Activated gamma-delta T cell treated with Interleukin-2 at 50 U/mL for 16 hours (primary cell): ENCODE measurements at places on chromosomes 6 and 20.

DNA sequence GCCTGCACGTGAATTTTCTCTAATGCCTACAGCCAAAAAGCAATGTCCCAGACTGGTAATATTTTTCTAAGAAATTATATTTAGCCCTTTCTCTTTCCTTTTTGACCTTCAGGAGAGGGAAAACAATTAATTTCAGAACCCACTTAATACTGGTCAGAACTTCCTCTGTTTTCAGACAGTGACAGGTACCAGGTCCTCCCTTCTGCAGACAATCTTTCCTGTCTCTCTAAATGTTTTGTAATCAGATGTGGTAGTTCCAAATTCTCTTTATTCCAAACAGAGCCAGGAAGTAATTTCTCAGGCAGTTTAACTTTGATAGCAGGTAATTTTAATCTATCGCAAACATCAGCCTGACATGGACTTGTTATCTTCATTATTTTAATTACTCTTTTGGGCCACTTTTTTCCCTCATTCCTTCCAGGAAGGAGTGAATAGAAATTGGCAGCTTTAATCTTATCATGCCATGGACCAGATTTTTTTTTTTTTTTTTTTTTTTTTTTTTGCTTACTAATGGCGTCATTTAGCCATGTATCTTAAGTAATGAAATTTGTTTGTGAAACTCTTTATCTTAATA lies 348.6 kb upstream of the SOX4 start:
- DNase-seq, result no peak

DNA sequence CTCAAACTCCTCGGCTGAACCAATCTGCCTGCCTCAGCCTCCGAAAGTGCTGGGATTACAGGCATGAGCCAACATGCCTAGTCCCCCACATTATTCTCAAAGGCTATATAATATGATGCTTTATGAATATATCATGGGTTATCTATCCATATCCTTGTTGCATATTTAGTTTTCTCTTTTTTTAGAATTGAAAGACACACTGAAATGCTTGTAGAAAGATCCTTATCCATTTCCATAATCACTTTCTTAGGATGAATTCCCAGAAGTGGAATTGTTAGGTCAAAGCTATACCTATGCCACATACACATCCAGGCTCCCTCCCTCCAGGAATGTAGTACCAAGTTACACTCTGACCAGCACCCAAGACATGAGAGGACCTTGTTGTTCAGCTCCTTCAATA lies 2.5 kb upstream of the ARFGEF3 start:
- DNase-seq, result no peak

DNA sequence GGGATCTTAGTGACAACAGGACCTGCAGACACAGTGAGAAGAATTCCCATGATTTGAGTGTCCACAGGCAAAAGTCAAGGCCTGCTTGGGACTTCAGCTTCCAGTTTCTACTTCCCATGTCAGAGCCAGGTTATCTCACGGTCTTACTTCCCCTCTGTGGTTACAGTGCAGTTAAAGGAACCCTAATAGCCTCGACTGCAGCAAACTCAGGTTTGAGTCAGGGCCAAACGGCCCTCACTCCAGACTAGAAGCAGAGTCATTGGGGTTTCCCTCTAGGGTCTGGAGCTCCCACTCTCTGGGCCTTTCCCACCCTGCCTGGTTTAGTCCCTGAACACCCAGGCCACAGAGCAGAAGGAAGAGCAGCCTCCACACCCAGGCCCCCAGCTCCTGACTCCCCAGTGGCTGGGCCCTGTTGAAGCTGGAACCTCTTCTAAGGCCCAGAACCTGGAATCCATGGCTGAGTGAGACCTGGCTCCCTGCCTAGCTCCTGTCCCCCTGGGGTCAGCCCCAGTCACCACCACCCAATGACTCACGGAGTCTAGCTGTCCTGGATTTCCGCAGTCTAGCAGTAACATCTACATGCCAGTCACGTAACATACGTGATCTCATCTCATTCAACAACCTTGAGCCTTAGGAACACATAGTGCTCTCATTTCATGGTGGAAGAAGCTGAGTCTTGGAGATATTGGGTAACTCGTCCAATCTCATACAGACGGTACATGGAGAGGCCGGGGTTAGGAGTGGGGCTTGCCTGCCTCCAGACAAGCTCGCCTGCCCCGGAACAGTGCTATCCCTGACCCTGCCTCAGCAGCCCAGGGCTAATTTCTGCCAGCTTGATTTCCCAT lies 9.2 kb upstream of the GHRH start:
- no peak for DNase-seq

- DNase-seq, result no peak
These were observed 22.2 kb downstream of the C20orf203 start for GRCh38 chr20:32651537-32651936.

- DNase-seq, result no peak
These were observed 302.0 kb upstream of the PLCB4 start for GRCh38 chr20:8766868-8767390.

DNA sequence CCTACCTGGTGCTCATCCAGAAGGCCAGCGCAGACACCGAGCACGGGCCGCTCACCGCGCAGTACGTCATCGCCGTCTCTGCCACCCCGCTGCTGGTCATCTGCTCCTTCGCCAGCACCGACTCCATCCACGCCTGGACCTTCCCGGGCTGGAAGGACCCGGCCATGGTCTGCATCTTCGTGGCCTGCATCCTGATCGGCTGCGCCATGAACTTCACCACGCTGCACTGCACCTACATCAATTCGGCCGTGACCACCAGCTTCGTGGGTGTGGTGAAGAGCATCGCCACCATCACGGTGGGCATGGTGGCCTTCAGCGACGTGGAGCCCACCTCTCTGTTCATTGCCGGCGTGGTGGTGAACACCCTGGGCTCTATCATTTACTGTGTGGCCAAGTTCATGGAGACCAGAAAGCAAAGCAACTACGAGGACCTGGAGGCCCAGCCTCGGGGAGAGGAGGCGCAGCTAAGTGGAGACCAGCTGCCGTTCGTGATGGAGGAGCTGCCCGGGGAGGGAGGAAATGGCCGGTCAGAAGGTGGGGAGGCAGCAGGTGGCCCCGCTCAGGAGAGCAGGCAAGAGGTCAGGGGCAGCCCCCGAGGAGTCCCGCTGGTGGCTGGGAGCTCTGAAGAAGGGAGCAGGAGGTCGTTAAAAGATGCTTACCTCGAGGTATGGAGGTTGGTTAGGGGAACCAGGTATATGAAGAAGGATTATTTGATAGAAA lies 2.0 kb downstream of the SLC35D3 start:
- no peak for DNase-seq

DNA sequence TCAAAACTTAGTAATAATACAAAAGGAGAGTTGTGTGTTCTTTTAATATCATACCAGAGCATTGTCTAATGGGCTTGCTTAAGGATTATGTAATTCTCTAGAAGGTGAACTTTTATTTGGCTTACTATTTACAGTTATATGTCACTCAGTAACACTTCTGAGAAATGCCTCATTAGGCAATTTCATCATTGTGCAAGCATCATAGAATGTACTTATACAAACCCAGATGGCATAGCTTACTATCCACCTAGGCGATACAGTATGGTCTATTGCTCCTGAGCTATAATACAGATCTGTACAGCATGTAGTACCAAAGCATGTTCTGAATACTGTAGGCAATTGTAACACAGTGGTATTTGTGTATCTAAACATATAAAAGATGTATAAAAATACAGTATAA lies 340.1 kb downstream of the PHF3 start:
- no peak for DNase-seq

GRCh38 chr6:79152269-79152737 lies 74.2 kb upstream of the PHIP start:
- DNase-seq, result no peak

DNA sequence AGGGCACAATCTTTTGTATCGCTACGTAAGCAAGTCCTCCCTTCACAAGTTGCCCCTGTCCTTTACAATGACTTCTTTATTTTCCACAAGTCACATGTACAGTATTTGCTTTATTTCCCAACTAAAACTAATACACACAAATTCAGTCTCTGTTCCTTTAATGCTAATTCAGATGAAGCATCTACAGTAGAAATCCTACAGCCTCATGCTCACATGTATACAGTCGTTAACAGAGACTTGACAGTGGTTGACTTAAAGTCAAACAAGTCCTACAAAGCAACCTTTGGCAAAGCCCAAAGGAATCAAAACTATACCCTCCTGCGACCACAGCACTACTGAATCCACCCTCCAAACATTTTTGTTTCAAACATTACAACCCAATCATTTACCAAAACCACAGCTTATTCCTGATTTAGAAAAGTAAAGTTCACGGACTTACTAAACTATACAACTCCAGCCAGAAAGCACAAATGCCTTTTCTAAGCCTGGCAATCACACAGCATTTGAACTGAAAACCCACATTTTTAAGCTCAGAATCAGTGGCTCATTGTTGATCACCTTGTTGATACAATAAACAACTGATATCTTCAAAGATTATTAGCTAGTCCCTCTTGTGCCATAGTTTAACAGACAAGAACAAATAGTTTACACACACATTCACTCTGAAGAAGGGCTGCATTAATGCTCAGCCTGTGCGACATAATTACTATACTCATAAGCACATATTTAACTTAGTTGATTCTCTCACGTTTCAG lies 70.9 kb upstream of the NHSL1 start:
- no peak for DNase-seq

GRCh38 chr6:28142446-28142845 lies 763 bp downstream of the ZKSCAN8 start:
- DNase-seq, result no peak

- no peak for DNase-seq
These were observed 164.2 kb downstream of the GMPR start for GRCh38 chr6:16402581-16402900.

DNA sequence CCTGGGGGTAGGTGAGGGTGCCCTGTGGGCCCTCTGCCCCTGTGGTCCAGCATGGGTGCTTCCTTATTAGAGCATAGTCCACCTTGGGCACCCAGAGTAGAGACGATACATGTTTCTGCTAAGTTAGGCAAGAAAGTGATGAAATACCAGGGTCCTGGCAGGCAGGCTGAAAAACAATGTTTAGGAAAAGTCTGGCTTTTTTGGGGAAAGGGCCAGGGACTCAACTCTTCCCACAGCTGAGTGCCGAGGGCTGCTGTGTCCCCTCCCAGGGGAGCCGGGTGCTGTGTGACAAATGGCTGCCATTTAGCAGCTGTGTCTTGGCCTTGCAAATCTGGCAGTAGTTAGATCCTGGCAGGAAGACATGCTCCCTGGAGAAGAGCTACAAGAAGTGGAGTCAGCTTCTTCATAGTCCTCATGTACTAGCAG lies 61.5 kb downstream of the RREB1 start:
- no peak for DNase-seq

DNA sequence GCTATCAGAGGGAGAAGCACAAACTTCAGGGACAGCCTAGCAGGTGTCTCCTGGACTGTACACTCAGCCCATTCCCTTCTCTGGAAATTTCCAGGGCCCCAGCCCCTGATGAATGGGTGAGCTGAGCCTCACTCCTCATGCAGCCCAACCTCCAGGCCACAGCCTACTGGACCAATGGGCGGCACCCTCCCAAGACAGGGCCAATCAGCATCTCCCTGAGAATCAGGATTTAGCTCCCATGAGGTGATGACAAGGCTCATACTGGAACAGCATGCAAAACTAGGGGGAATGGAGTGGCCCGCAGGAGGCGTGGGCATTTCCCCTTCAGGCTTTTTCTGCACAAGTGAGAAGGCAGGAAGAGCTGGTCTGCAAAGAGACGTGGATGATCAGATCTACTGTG lies 29.0 kb downstream of the NFATC2 start:
- no peak for DNase-seq

DNA sequence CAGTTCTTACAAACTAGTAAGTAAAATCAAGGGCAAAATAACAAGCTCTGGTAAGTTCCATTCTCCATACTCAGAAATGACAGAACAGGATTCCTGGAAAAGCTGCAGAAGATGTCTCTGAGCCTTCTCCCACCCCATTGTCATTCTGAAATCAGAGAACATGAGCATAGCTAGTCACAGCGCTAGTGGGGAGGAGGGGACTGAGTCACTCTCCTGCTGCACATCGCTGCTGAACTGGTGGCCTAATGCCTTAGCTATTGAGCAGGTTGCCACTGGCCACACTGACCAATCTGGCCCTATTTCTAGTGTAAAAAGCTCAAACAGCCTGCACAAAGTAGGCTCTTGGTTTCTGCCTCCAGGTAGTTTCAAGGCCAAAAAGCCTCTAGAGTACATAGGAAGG lies 26.1 kb upstream of the RIPPLY2 start:
- no peak for DNase-seq

DNA sequence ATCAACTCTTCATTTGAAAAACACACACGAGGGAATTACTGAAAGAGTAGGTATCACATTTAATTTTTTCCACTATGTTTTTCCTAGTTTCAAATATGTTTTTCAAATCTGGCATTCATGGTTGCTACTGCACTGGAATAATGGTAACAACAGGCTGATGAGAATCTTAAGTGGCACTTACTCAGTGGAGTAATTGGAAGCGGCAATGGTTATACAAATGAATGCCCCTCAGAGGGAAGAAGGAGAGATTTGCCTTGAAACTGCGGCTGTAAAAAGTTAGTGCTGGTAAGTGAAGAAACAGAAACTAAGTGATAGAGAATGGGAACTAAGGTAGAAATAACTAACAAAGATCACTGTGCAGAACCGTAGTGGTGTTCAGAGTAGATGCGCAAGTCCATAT lies 41.0 kb upstream of the PDE7B start:
- DNase-seq, result no peak

GRCh38 chr20:35085477-35086225 lies 7.0 kb downstream of the TRPC4AP start:
- DNase-seq, result no peak

DNA sequence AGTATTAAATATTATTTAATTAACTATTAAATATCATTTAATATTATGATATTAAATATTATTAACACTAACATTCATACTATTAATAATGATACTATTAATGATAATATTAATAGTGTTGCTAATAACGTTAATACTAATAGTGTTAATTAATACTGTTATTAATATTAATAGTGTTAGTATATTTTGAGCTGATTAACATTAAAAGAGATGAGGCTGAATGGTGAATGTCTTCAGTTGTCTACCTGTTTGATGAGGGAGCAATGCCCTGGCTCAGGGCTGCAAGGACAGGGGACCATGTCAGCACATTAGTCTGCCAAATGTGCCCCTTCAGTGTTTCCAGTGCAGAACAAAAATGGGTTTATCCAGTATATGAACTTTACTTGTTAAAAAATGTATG lies 96.6 kb upstream of the PLEKHG1 start:
- no peak for DNase-seq

DNA sequence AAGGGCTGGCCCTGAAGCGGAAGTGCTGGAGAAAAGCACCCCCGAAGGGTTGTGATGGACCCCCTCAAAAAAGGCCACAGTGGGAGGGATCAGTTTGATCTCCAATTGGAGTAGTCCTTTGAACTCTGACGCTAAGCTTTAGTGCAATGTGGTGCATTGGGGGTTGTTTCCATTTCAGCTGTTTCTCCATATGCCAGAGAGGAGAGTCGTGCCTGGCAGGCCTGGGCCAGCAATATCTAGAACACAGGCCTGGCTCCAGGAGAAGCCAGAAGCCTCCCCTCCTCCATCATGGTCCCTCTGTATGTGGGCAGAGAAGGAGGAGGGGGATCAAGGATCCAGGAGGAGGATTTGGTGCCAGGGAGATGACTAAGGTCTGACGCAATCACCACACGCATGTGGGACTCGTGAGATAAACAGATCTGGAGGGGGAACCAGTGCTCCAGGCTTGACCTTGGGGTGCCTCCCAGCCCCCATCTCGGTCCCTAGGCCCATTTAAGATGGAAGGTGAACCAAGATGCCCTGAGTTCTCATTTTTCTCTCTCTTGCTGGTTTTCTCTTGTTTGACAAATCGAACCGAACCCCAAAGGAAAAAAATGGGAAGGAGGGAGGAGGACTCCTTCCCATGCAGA lies 517.4 kb upstream of the JARID2 start:
- DNase-seq, result no peak

GRCh38 chr20:17617212-17617867 lies 47.5 kb downstream of the DSTN start:
- no peak for DNase-seq
